ENCODE measurements at places on chromosomes 7 and 10.

DNA sequence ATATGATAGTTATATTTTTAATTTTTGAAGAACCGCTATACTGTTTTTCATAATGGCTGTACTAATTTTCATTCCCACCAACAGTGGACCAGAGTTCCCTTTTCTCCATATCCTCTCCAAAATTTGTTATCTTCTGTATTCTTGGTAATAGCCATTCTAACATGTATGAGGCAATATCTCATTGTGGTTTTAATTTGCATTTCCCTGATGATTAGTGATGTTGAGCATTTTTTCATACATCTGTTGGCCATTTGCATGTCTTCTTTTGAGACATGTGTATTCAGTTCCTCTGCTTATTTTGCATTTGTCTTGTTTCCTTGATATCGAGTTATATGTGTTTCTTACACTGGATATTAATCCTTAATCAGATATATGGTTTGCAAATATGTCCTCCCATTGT is 770.8 kb upstream of the MBL2 start:
- no peak for DNase-seq

- no peak for DNase-seq
Observed at GRCh38 chr10:48287417-48288391, 13.2 kb upstream of the FRMPD2 start.

GRCh38 chr7:137970253-137970975 is 31.5 kb downstream of the CREB3L2 start:
- no peak for DNase-seq

GRCh38 chr7:121621937-121622336 is 225.8 kb upstream of the FAM3C start:
- no peak for DNase-seq

DNA sequence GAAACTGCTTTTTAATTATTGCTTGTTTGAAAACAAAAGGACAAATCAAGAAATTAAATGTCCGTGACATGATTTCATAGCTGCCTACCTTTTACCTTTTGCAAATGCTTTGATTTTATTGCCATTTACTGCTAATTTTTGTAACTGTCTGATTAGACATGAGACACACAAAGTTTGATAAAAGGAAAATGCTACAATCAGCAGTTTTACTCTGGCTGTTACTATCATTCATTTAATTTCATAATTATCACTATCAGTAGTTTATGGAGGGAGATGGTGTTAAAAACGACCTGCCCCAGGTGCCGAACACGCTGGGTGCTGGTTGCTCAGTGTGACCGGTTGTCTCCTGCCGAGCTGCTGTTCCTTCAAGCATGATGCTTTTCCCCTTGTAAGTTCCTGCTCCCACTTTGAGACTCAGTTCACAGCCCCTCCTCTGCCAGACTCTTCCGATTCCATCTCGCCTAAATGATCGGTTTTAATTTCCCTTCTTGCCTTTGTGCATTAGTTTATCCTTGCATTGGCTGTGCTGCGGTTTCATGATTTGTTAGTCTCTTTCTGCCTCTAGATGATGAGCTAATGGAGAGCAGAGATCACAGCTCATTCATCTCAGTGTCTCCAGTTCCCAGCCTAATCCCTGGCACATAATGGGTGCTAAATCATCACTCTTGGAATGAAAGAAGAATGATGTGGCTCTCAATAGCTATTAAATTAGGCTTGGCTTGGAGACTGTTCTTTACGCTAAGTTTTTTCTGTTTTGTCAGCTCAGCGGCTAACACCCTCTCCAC is 110.6 kb downstream of the PFKFB3 start:
- DNase-seq = no peak

DNA sequence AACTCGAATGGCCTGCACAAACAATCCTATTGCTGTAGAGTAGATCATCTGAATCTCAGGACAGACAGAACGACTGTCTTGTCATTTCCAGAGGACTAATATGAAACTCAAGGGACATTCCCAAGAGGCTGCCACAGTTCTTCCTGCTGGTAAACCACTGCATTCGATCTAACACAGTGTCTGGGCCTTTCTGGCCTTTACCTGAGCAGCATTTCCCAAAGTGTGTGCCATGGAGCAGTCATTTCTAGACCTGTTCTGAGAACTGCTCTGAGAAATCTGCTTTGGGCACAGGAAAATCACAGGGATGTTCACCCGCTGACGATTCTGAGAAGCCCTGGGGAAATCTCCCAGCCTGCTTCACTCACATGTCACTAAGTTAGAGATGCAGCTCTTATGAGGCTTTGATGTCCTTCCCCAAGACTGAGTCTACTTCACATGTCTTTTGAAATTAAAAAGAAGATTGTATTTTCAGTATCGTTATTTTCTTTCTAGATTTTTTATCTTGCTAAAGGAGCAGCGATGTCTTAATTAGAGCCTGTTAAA is 18.4 kb downstream of the GPNMB start:
- DNase-seq = no peak

- no peak for DNase-seq
Observed at GRCh38 chr7:11332865-11333228, 359.2 kb downstream of the PHF14 start.

- DNase-seq = no peak
Observed at GRCh38 chr7:29122081-29122480, 24.3 kb downstream of the CPVL start.
